ENCODE measurements at places on chromosomes 4 and X. TPM values are rescaled to one million over a fixed set of nuclear protein-coding genes. Genes with fewer than 3 reads are reported as not detected.

DNA sequence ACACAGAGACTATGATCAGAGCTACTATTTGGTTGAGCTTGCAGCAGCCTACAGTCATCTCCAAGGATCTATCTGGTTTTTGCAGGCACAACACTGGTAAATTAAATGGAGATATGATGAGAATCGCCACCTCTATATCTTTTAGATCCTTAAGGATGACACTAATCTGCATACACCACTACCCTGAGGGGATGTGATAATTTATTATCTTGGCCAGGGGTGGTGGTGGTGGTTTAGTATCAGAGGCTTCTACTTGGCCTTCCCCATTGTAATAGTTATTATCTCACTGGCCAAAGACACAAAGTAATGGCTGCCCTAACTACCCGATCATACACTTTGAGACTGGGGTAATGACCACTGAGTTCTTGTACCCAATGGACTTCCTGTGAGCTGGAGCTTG, 21.2 kb downstream of the CCDC160 start:
- peaks cover 3% of the 10 kb centered on the region for H3K27me3 ChIP-seq
- H3K4me1 ChIP-seq = no peaks in the 10 kb centered on the region

GRCh38 chr4:101005659-101006058, 341.7 kb downstream of the PPP3CA start:
- H3K4me1 ChIP-seq = peaks cover 9% of the 10 kb centered on the region
- H3K4me3 ChIP-seq = no peak overlapping the region
- H3K36me3 ChIP-seq = no peaks in the 10 kb centered on the region
- H3K27ac ChIP-seq = no peak overlapping the region
- H3K27me3 ChIP-seq = no peaks in the 10 kb centered on the region

Gene DMP1
- total RNA-seq = not detected

DNA sequence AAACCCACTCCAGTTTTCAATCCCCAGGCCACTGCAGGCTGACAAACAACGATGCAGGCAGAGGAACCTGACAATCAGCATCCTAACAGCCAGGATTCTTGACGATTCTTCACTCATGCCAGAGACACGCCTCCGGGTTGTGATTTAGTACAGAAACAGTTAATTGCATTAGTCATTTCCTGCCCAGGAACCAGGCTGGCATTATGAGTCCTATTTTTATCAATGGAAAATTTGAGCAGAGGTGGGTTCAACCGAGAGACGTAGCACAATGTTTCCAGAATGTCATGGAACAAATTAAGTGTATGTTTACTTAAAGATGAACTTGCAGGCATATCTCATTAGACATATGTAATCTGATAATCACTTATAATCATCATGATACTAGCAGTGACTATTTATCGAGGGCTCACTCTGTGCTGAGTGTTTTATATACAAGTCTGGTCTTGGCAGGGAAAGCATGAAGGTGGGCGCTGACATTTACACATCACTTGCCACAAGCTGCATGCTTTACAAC, 159.7 kb downstream of the NSUN7 start:
- peaks cover 60% of the 10 kb centered on the region for H3K4me1 ChIP-seq
- DNase-seq = peak; percentile 84
- peak overlapping the region; percentile 85 for H3K27ac ChIP-seq
- H3K36me3 ChIP-seq = 0 out of 2 replicates have a peak, but pooled peaks cover 4% of the 10 kb centered on the region

- no peak overlapping the region for H3K27ac ChIP-seq
- no peak overlapping the region for H3K4me3 ChIP-seq
- H3K4me1 ChIP-seq = no peaks in the 10 kb centered on the region
Measured at GRCh38 chrX:32893751-32894150, 317.6 kb downstream of the DMD start.

GRCh38 chr4:48692897-48693296, 87.2 kb downstream of the FRYL start:
- no peak overlapping the region for H3K27ac ChIP-seq
- peaks cover 27% of the 10 kb centered on the region for H3K4me1 ChIP-seq
- no peak for DNase-seq
- H3K4me3 ChIP-seq = no peak overlapping the region
- no peaks in the 10 kb centered on the region for H3K27me3 ChIP-seq

DNA sequence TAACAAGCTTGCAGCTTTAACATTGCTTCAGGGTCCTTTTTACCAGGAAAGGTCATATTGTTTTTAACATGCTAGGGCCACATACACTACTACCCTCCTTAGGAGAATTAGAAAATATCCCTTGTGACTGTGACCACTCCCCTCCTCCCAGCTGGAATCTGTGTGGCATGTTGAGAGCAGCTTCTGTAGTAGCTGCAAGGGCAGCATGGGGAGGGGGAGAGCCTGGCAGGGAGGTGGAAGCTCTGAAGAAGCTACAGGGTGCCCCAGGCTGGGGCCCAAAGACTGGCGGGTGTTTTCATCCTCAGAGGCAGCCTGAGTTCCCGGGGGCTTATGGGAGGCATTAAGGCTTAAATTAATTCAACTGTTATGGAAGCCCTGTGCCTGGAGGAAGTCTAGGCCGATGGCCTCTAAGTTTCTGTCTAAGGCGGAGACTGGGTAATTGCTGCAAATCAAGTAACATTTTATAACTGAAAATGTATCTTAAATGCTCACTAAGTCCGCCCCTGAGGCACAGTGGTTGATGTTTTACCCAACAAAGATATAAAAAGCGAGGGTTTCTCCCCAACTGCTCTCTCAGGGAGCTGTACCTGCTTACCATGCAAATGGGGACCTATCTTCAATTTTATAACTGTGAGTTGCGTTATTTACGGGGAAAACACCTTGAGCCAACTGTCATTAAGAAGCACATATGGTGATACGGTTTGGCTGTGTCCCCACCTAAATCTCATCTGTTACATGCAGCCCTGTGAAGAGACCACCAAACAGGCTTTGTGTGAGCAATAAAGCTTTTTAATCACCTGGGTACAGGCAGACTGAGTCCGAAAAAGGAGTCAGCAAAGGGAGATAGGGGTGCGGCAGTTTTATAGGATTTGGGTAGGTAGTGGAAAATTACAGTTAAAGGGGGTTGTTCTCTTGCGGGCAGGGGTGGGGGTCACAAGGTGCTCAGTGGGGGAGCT, 37.4 kb upstream of the STS start:
- peak overlapping the region; percentile 59 for H3K27ac ChIP-seq
- H3K27me3 ChIP-seq = no peaks in the 10 kb centered on the region
- H3K4me1 ChIP-seq = peaks cover 21% of the 10 kb centered on the region
- H3K4me3 ChIP-seq = no peak overlapping the region
- DNase-seq = no peak
- H3K36me3 ChIP-seq = peaks cover 4% of the 10 kb centered on the region

DNA sequence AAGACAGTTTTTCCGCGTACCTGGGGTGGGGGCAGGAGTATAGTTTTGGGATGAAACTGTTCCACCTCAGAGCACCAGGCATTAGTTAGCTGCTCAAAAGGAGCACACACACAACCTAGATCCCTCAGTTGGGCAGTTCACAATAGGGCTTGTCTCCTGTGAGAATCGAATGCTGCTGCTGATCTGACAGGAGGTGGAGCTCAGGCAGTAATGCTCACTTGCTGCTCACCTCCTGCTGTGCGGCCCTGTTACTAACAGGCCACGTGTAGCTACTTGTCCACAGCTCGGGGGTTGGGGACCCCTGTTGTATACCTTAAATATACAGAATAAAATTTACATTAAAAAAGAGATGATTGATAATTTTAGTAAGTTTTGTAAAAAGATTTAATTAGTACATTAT, 191.5 kb downstream of the SLC7A11 start:
- H3K4me1 ChIP-seq = peaks cover 70% of the 10 kb centered on the region
- H3K36me3 ChIP-seq = peaks cover 14% of the 10 kb centered on the region
- no peaks in the 10 kb centered on the region for H3K27me3 ChIP-seq
- DNase-seq = no peak

Gene HPGDS
- not detected for total RNA-seq

Gene SPIN4
- total RNA-seq = 5.7 TPM

DNA sequence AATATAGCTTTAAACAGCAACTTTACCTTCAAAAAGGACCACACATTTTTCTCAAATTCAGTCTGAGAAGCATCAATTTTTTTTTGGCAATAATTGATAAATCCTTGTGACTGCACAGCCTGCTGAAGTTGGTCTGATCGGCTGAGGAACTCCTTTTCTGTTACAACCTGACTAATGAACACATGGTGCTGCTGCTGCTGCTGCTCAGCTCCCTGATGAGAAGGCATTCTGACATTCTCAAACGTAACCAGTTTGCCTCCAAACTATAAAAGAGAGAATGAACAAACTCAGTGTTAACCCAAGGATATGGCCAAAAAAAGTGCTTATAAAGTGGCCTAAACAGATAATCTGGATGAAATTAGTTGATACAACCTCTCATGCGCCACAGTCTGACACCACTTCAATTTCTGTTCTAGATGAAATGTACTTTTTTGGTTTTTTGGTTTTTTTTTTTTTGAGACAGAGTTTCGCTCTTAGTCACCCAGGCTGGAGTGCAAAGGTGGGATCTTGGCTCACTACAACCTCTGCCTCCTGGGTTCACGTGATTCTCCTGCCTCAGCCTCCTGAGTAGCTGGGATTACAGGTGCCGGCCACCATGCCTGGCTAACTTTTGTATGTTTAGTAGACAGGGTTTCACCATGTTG, 26.5 kb downstream of the SEC31A start:
- H3K4me1 ChIP-seq = peaks cover 34% of the 10 kb centered on the region
- DNase-seq = no peak
- H3K27me3 ChIP-seq = no peaks in the 10 kb centered on the region
- peak overlapping the region; percentile 96 for H3K27ac ChIP-seq
- peaks cover 48% of the 10 kb centered on the region for H3K36me3 ChIP-seq

- H3K4me3 ChIP-seq = no peak overlapping the region
- H3K27ac ChIP-seq = no peak overlapping the region
- no peaks in the 10 kb centered on the region for H3K27me3 ChIP-seq
- no peak for DNase-seq
- H3K36me3 ChIP-seq = no peaks in the 10 kb centered on the region
Measured at GRCh38 chrX:133569217-133569616, 153.9 kb upstream of the GPC4 start.

DNA sequence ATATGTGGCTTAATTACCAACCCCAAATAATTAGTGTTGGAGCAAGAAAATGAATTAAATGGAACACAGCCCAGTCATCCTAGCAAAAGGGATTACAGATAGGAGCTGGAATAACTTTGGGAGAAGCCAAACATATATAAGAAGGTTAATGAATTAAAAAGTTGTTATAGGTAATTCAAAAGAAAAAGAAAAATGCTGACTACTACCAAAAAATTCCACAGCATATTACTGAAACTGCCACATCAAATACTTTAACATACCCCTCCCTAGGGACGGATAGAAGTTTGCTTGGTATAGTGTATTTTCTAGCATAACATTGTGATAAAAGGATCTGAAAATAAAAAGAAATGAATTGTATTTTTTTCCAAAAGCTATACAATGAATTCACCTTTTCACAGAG, 99.5 kb downstream of the ENOX2 start:
- no peaks in the 10 kb centered on the region for H3K36me3 ChIP-seq
- peaks cover 21% of the 10 kb centered on the region for H3K4me1 ChIP-seq
- H3K27me3 ChIP-seq = no peaks in the 10 kb centered on the region

GRCh38 chrX:20500949-20501348, 234.2 kb upstream of the RPS6KA3 start:
- H3K27ac ChIP-seq = no peak overlapping the region
- no peak for DNase-seq

- H3K27me3 ChIP-seq = no peaks in the 10 kb centered on the region
- peaks cover 12% of the 10 kb centered on the region for H3K4me1 ChIP-seq
- no peak for DNase-seq
- H3K36me3 ChIP-seq = peaks cover 16% of the 10 kb centered on the region
- H3K27ac ChIP-seq = no peak overlapping the region
Measured at GRCh38 chr4:145795521-145795920, 115.6 kb downstream of the C4orf51 start.

Gene EOLA1
- 14.3 TPM for total RNA-seq

Gene RS1
- not detected for total RNA-seq

Gene GAGE12J
- not detected for total RNA-seq

Gene USP17L28
- not detected for total RNA-seq

DNA sequence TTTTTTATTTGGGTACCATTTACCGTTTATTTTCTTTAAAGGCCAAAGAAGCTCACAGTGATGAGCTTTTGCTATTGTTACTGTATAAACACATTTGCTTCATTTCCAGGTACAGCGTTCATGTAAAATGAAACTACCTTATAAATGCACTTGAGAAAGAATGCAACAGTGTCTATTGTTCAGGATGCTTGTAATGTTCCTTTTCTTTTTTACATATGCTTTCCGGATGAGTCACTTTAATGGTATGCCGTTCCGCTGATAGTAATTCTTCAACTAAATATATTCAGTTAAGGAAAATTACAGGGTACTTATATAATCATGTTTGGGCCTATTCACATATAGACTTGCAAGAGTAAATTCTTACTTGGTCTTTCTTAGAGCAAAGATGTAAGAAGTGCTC, 354.9 kb downstream of the RPA4 start:
- no peak overlapping the region for H3K27ac ChIP-seq
- no peaks in the 10 kb centered on the region for H3K36me3 ChIP-seq
- peaks cover 14% of the 10 kb centered on the region for H3K4me1 ChIP-seq
- H3K4me3 ChIP-seq = no peak overlapping the region
- H3K27me3 ChIP-seq = no peaks in the 10 kb centered on the region

- DNase-seq = no peak
- H3K4me1 ChIP-seq = peaks cover 5% of the 10 kb centered on the region
- no peaks in the 10 kb centered on the region for H3K36me3 ChIP-seq
- H3K27ac ChIP-seq = no peak overlapping the region
- no peaks in the 10 kb centered on the region for H3K27me3 ChIP-seq
Measured at GRCh38 chr4:20764366-20764992, 64.2 kb downstream of the PACRGL start.

Gene GRID2
- total RNA-seq = not detected

DNA sequence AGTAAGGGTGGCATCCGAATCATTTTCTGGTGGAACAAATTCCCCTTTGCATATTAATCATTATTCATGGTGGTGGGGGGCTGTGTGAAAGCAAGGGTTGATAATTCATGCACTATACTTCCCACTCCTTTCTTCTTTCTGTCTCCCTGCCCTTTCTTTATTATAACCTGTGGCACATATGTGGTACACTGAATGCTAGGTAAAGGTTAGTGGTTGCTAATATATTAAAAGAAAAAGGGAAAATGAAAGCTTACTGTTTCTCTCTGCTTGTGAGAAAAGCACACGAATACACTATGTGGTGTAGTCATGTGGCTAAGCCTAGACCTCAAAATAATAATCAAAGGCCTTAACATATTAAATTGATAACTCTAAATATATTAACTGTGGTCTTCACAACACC, 178.4 kb upstream of the RPS6KA3 start:
- H3K27me3 ChIP-seq = no peaks in the 10 kb centered on the region
- H3K27ac ChIP-seq = no peak overlapping the region
- H3K4me1 ChIP-seq = no peaks in the 10 kb centered on the region
- H3K36me3 ChIP-seq = no peaks in the 10 kb centered on the region
- DNase-seq = no peak
